ENCODE measurements at places on chromosomes 3 and 15.

- DNase-seq = no peak
Measured at GRCh38 chr3:73144276-73144675, 82.8 kb downstream of the EBLN2 start.

- DNase-seq = no peak
Measured at GRCh38 chr15:98699591-98700424, 51.5 kb downstream of the IGF1R start.

DNA sequence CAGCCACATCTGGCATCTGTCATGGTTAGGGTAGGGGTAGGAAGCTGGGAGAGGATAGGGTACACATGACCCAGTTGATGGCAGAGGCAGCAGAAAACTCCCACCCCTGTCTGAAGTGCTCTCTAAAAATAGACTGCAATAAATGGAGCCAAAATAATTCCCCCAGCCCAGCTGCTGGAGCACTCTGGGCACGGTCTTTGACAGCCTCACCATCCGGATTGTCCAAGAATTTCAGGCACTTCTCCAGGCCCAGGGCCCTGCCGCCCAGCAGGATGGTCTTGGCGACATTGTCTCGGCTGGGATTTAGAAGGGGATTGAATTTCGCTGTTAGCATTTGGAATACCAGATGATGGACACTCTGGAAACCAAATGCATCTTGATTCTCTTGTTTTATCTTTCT lies 103.7 kb downstream of the IQSEC1 start:
- DNase-seq = peak; percentile 73

- no peak for DNase-seq
Measured at GRCh38 chr3:117903226-117903625, 1131.4 kb downstream of the IGSF11 start.

GRCh38 chr3:43499256-43499655 lies 122.6 kb downstream of the ANO10 start:
- no peak for DNase-seq

DNA sequence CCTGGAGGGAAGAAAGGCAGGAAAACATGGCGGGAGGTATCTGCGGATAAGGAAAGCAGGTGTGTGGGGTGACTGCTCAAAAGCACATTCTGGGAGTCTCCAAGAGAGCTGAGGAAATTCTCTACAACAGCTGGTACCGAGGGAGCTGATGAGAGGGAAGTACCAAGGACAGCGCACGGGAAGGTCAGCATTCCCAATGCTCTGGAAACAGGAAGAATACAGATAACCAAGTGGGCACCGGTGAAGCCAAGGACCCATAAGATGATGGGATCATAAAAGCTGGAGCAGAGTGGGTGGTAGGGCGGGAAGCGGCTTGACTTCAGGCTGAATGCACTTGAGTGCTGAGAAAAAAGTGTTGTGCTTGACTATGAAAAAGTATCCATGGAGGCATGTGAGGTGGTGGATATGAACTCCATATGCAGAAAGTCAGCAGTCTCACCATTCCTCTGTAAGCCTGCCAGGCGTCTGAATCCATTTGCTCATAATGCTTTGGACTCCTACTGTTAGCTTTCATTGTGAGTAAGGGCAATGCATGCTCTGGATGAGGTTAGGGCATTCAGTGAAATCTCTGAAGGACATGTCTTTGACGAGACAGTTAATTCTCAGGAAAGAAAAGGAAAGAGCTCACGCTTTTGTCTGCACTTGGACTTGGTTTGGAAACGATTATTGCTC lies 215.5 kb downstream of the NR1D2 start:
- no peak for DNase-seq

DNA sequence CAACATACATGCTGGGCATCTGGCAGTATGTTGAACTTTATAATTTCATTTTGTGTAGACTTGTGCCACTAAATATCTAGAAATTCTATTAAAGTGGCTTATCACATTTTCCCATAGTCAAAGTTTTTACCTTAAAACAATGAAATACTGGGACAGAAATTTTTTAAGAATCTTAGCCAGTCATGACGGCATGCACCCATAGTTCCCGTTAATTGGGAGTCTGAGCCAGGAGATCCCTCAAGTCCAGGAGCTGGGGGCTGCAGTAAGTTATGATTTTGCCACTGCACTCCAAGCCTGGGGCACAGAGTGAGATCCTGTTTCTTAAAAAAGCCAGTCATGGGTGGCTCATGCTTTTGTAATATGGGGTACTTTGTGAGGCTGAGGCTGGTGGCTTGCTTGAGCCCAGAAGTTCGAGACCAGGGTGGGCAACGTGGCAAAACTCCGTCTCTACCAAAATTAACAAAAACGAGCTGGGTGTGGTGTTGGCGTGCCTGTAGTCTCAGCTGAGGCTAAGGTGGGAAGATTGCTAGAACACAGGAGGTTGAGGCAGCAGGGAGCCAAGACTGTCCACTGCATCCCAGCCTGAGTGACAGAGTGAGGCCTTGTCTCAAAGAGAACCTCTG lies 3.1 kb downstream of the RPSA start:
- DNase-seq = no peak

DNA sequence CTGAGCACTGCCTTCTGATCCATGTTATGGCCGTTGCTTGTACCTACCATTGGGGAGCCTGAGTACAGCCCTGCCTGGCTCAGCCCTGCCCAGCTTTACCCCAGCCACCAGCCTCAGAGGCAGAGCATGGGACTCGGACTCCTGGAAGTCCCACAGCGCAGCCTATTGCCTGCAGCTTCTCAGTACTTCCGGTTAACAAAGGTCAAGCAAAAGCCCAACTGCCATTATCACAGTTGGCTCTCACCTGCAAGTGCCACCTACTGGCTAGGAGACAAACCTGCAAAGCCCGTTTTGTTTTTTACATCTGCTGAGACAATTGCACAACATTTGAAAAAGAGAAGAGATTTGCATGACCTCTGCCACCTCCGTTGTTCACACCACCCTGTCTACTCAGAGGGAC lies 1081.7 kb downstream of the NAALADL2 start:
- no peak for DNase-seq

- no peak for DNase-seq
Measured at GRCh38 chr3:187062526-187063177, 76.6 kb downstream of the RPL39L start.

GRCh38 chr15:60993008-60993407 lies 236.1 kb downstream of the RORA start:
- DNase-seq = no peak

DNA sequence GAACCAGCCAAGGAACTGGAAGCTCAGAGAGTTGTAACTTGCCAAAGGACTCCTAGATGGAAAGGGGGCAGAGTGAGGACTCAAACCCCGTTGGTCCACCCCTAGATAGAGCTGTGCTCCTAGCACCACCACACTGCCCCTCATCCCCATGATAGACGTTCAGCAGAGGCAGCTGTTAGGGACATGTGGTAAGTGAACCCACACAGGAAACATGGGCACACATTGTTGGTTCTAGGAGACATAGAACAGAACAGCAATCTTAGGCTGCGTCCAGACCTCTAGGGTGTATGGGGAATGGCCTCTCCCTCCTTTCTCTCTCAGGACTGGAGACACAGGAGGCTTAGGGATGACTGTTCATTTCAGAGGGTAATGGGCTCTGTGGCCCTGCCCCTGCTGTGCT lies 102.7 kb downstream of the ANP32A start:
- DNase-seq = no peak

DNA sequence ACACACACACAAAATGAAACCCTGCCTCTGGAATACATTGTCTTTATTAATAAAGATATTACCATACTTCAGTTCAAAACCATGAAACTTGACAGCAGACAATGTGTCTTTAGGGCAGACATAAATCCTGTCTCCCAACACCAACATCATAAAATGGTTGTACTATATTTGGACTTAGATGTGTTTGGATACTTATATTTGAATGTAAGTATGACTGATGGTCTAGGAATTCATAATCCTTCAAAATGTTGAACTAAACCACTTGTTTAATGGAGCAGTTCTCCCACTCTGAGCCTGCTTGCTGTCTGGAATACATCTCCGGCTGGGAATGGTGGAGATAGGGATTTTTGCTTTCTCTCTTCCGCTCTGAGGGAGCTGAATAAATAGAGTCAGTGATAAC lies 10.6 kb downstream of the FBN1 start:
- DNase-seq = no peak

- no peak for DNase-seq
Measured at GRCh38 chr3:155995525-155996370, 124.6 kb upstream of the KCNAB1 start.

- DNase-seq = peak; percentile 75
Measured at GRCh38 chr15:54374184-54374952, 396.1 kb downstream of the UNC13C start.

DNA sequence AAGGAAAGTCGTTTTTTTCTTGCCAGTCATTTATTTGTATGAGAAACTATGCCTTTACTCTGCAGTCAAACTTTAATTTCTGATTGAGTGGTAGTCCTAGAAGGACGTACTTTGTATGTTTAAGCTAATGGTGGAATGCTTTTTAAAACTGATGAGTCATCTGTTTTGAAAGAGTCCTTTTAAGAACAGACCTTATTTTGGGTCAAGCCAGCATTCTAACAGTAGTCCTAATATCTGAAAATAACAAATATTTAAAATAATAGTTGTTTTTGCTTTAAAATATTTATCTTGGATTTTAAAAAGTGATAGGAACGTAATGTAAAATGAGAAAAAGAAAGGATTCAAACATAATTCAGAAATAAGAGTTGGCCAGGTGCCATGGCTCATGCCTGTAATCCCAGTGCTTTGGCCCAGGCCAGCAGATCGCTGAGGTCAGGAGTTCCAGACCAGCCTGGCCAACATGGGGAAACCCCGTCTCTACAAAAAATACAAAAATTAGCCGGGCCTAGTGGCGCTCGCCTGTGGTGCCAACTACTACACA lies 1.3 kb upstream of the LRRC58 start:
- peak; percentile 47 for DNase-seq

GRCh38 chr3:42529468-42529867 lies 27.0 kb downstream of the VIPR1 start:
- DNase-seq = no peak

DNA sequence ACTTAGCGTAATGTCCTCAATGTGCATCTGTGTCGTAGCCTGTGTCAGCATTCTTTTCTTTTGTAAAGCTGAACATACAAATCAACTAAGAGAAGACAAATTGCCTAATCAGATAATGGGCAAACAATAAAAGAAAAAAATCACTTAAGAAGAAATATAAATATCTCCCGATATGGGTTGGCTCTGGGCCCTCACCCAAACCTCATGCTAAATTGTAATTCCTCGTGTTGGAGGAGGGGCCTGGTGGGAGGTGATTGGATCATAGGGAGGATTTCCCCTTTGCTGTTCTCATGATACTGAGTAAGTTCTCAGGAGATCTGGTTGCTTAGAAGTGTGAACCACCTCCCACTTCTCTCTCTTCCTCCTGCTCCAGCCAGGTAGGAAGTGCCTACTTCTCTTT lies 285.0 kb upstream of the LYSMD4 start:
- no peak for DNase-seq

DNA sequence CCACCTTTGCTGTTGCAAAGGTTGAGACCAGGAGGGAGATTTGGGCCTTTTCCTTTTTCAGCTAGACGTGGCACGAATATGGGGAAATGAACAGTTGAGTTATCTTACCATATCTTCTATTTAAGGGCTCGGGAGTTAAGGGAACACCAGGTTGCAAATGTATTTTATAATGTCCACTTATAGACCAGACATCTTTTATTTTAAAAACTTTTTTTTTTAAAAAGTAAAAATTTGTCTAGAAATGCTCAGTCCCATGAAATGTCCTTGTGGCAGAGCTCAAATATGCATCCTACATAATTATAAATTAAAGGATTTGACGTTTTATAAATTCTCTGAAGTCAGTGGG lies 103.6 kb upstream of the VEPH1 start:
- no peak for DNase-seq

GRCh38 chr3:134359121-134360010 lies 14.9 kb downstream of the AMOTL2 start:
- DNase-seq = peak; percentile 59

DNA sequence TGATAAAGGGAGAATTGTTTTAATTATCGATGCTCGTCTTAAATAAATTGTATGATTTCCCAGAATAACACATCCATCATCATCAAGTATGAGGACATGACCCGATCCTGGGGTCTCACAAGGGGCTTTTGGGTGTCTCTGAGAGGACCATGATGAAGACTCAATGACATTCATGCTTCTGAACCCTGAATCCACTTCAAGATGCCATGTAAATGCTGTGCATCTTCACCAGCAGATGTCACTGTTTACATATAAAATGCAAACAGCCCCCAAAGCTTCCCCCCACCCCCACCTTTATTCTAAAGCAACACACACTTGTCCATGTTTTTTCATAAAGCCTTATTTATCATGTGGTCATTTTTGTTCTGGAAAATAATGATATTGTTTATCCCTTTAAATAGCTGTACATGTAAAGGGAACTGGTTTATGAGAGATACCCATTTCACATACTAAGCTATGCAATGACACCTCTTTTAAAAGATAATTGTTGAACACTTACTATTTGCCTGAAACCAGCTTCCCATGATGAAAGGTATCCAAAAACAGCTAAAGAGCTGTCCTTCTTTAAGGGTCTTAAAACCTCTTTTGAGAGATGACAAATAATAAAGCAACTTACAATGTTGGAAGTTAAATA lies 69.7 kb upstream of the UBE3A start:
- no peak for DNase-seq

DNA sequence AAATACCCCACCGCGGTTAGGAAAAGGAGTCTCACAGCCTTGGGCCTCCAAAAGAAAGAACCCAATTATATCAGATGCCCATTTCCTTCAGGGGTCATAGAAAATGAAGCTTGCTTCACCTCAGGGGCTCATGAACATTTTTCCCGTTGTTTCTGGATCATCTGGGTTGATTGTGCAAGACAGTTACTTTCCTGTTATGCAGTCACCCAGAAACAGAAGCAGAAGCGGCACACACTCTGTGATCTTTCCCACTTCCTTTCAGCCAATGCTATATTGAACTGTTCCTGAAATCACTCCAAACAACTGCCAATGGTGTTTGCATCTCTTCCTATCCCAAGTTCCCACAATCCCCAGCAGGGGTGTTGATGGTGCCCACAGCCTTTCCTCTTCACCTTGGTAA lies 295.6 kb upstream of the RASGRP1 start:
- no peak for DNase-seq

- no peak for DNase-seq
Measured at GRCh38 chr3:10888518-10889090, 72.6 kb downstream of the SLC6A11 start.

GRCh38 chr3:42179110-42179725 lies 86.8 kb downstream of the CCK start:
- DNase-seq = no peak

DNA sequence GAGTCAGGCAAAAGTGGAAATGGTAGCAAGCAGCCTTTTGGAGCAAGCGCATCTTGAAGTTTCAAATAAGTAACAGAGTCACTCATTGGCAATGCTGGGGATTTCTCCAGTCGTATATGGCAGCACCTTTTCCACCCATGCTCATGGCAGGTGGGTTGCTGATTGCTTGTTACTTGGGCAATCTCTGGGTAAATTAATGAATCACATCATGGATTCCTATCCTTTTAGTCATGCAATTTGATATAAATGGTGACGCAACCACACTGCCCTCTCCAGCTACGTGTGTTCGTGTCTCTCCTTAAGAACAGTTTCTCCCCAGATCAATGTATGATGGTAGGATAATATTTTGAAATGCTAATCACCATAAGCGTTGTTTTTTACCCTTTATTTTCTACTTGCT lies 339.9 kb upstream of the KCNH8 start:
- DNase-seq = no peak

GRCh38 chr3:135812057-135812456 lies 153.5 kb upstream of the PPP2R3A start:
- no peak for DNase-seq

GRCh38 chr15:83410532-83410931 lies 36.6 kb upstream of the SH3GL3 start:
- DNase-seq = no peak
